ENCODE measurements at places on chromosomes 4 and X. TPM values are rescaled to one million over a fixed set of nuclear protein-coding genes. Genes with fewer than 3 reads are reported as not detected.
A peak's percentile ranks its signal among the peaks of the same experiment; 100 is the strongest.

- no peak for DNase-seq
- no peak overlapping the region for H3K4me3 ChIP-seq
- no peaks in the 10 kb centered on the region for H3K4me1 ChIP-seq
- H3K27ac ChIP-seq = no peak overlapping the region
- H3K36me3 ChIP-seq = no peaks in the 10 kb centered on the region
Measured at GRCh38 chr4:56633486-56633885, 47.6 kb downstream of the HOPX start.

GRCh38 chr4:152778656-152779512 lies 646 bp downstream of the TIGD4 start:
- H3K27ac ChIP-seq = peak overlapping the region; percentile 84
- H3K4me3 ChIP-seq = peak overlapping the region; percentile 99
- H3K27me3 ChIP-seq = peaks cover 16% of the 10 kb centered on the region
- peaks cover 2% of the 10 kb centered on the region for H3K36me3 ChIP-seq

DNA sequence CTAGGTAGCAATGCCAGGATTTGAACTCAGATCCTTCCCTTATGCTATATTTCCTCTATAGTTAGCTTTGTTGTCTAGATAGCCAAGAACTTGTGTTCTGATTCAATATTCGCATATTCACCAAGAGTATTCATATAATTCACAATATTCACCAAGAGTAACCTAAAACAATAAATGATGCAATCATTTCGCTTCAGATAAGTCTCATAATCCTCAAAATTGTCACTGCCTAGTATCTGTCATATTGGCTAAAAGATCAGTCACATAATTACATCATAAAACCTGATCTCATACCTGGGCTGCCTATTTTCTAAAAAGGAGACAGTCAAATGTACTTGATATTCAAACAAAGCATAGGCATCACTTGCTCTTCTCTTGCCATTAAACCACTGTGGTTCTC lies 199.7 kb upstream of the CPEB2 start:
- H3K27me3 ChIP-seq = peaks cover 13% of the 10 kb centered on the region
- H3K36me3 ChIP-seq = peaks cover 7% of the 10 kb centered on the region
- H3K4me1 ChIP-seq = no peaks in the 10 kb centered on the region
- DNase-seq = no peak
- no peak overlapping the region for H3K4me3 ChIP-seq

DNA sequence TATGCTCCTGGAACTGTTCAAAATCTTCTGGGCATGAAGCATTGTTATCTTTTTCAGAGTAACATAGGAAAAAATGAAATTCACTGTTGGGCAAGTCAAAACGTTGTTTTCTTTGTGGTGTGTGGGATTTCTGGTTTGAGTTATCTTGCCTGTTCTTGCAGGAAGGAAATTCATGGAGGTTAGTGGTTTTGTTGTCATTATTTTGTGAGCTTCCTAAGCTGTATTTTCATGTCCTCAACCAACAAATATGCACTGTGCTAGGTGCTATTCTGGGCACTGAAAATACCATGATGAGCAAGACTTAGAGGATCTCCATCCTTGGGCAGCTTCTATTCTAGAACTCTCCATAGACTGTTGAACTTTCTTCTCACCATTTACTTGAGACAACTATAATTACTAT lies 16.9 kb downstream of the SPINK2 start:
- DNase-seq = no peak
- H3K4me3 ChIP-seq = no peak overlapping the region
- H3K36me3 ChIP-seq = no peaks in the 10 kb centered on the region
- peaks cover 26% of the 10 kb centered on the region for H3K4me1 ChIP-seq
- H3K27me3 ChIP-seq = no peaks in the 10 kb centered on the region
- H3K27ac ChIP-seq = no peak overlapping the region

- no peak overlapping the region for H3K4me3 ChIP-seq
- H3K27ac ChIP-seq = no peak overlapping the region
- peaks cover 17% of the 10 kb centered on the region for H3K27me3 ChIP-seq
- DNase-seq = no peak
Measured at GRCh38 chr4:114386637-114387233, 211.9 kb upstream of the UGT8 start.

- H3K27me3 ChIP-seq = no peaks in the 10 kb centered on the region
- DNase-seq = no peak
- no peak overlapping the region for H3K4me3 ChIP-seq
Measured at GRCh38 chr4:175246941-175247340, 328.8 kb downstream of the ADAM29 start.

- H3K36me3 ChIP-seq = no peaks in the 10 kb centered on the region
- H3K4me3 ChIP-seq = no peak overlapping the region
- no peaks in the 10 kb centered on the region for H3K4me1 ChIP-seq
- no peak overlapping the region for H3K27ac ChIP-seq
Measured at GRCh38 chrX:17839269-17839668, 21.8 kb downstream of the RAI2 start.

DNA sequence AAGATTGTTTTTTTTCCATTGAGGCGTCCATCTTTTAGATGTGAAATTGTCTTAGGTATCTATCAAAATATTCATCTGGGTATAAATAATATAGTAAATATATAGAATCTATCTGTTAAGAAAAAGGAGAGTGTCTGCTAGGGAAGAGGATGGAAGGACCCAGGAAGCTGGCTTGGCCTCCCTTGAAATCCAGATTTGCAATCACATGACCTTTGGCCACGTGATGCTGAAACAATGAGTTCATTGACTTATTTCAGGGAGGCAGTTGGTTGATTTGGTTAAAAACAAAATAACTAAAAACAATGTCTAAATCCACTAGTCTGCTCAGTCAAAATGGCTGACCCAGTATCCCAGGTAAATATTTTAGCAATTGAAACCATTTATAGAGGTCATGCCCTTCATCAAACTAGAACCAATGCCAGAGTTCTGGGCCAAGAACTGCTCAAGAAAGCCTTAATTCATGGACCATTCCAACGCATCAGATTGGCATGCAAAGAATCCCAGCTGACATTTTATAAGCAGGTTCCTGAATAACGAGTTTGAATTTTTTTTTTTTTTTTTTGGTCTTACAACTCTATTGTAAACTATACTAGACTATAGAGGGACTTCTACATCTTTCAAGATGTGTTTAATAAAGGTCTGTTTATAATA lies 172.7 kb downstream of the MID1 start:
- no peak overlapping the region for H3K4me3 ChIP-seq
- no peaks in the 10 kb centered on the region for H3K27me3 ChIP-seq
- no peaks in the 10 kb centered on the region for H3K4me1 ChIP-seq
- no peak overlapping the region for H3K27ac ChIP-seq

DNA sequence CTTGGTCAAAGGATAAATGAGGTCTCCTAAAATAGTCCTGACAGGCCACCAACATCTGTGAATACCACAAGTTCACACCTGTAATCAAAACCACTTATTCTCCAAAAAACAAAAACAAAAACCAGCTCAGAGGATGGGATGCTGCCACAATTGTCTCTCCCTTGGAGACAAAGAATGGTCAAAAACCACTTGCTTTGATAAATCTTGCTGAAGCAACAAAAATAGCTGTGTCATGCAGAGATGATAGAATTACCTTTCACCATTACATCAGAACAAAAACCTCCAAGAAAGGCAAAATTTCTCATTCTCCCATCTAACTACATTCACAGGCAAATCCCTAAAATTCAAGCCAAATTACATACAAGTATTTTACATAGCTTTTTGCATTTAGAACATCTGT lies 180.4 kb downstream of the MAML3 start:
- H3K36me3 ChIP-seq = peaks cover 1% of the 10 kb centered on the region
- DNase-seq = no peak
- no peaks in the 10 kb centered on the region for H3K27me3 ChIP-seq
- peaks cover 16% of the 10 kb centered on the region for H3K4me1 ChIP-seq
- no peak overlapping the region for H3K4me3 ChIP-seq
- H3K27ac ChIP-seq = no peak overlapping the region

- no peaks in the 10 kb centered on the region for H3K4me1 ChIP-seq
- H3K27ac ChIP-seq = no peak overlapping the region
- no peak overlapping the region for H3K4me3 ChIP-seq
Measured at GRCh38 chr4:183249854-183250253, 70.2 kb downstream of the CLDN22 start.

SMIM10L2A gene
- total RNA-seq = 0.31 TPM

TLR3 gene
- not detected for total RNA-seq

GC gene
- not detected for total RNA-seq

GSX2 gene
- total RNA-seq = not detected

PSMD10 gene
- total RNA-seq = 42.3 TPM

DMP1 gene
- not detected for total RNA-seq
